Effector CD8-positive, alpha-beta T cell (primary cell): ENCODE measurements at places on chromosomes 6 and 20.

DNA sequence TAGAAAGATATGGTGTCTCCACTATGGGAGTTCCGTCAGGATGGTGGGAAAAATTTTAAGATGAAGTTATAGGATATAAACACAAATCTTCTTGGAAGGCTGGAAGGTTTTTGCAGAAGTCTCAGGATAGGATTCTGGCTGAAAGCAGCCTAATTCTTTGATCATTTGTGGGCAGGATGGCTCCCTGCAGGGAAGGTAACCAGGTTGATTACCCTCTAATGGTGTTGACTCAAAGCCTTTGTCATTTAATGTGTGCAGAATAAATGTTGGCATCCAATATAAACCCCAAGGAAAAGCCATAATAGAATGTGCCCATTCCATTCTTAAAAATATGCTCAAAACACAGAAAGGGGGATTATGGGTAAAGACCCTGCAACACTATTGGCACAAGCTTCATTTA is 204.3 kb downstream of the EPM2A start:
- no peak for DNase-seq

DNA sequence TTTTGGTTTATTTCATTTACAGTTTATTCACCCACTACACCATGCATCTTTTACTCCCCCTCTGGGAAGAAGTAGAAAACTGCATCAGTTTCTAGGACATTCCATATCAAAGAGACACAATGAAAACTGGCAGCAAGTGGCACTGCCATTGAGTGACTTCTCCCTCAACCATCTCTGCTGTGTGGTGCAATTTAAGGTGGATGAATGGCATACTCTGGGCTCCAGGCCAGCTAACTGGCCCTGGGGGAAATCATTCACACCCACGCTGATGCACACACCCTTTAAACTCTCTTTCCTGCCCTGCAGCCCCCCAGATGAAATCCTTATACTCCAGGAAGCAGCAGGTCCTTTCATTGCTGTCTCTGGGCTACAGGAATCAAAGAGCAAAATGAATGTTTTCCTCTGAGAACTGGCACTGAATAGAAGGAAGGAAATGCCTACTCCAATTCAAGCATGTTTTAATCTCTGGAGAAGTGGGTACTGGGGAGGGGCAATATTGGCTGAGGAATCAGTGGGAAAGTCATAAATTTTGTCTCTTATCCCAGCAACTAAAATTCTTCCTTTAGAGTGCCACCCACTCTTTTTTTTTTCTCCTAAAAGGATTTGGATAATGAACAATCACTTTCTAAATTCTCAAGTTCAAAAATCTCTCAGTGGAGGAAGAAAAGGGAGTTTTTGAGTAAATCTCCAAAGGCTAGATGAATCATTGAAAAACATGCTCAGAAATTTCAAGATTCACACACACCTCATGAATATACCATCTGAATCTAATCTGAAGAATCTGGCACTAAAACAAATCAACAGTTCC is 16.9 kb upstream of the RFPL4B start:
- DNase-seq, result no peak

- DNase-seq, result no peak
Measured at GRCh38 chr6:119934816-119935215, 585.3 kb upstream of the MAN1A1 start.

GRCh38 chr6:139394027-139394649 is 19.7 kb upstream of the CITED2 start:
- no peak for DNase-seq

- DNase-seq, result no peak
Measured at GRCh38 chr6:104014163-104014959, 845.4 kb downstream of the HACE1 start.
